ENCODE measurements at places on chromosomes 11 and 22. TPM values are rescaled to one million over a fixed set of nuclear protein-coding genes. Genes with fewer than 3 reads are reported as not detected.

DNA sequence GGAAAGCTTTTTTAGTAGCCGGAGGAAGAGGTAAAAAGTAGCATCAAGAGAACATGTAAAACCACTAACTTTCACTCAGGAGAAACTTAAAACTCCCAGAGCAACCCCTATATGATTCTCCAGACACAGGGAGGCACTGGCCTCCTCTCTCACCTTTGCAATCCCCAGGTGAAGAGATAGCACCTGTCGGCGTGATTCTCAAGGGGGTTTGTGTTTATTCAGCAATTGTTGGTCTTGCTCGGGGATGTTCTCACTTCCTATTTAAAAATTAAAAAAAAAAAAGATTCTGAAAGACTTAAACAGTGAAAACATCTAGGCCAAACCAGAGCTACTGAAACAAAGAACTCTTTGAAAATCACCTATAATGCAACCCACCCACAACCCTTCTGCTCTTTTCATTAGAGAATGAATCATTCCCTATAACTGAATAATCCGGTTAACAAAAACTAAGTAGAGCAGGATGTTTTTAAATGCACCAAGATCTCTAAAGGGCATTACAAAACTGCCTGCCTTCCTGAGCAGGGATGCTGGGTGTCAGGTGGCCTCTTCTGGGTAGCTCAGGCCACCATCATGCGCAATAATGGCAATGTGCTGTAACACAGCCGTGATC is 24.9 kb downstream of the DHCR7 start:
- H3K27ac ChIP-seq, result no peak overlapping the region
- DNase-seq, result no peak
- H3K36me3 ChIP-seq, result no peaks in the 10 kb centered on the region
- H3K27me3 ChIP-seq, result peaks cover 21% of the 10 kb centered on the region

Gene SLC22A12
- not detected for polyA plus RNA-seq

GRCh38 chr11:111937461-111937769 is 272 bp downstream of the DIXDC1 start:
- DNase-seq, result no peak
- no peaks in the 10 kb centered on the region for H3K36me3 ChIP-seq
- peak overlapping the region; percentile 84 for H3K4me3 ChIP-seq
- no peaks in the 10 kb centered on the region for H3K27me3 ChIP-seq
- H3K4me1 ChIP-seq, result peaks cover 31% of the 10 kb centered on the region
- peak overlapping the region; percentile 28 for H3K27ac ChIP-seq

DNA sequence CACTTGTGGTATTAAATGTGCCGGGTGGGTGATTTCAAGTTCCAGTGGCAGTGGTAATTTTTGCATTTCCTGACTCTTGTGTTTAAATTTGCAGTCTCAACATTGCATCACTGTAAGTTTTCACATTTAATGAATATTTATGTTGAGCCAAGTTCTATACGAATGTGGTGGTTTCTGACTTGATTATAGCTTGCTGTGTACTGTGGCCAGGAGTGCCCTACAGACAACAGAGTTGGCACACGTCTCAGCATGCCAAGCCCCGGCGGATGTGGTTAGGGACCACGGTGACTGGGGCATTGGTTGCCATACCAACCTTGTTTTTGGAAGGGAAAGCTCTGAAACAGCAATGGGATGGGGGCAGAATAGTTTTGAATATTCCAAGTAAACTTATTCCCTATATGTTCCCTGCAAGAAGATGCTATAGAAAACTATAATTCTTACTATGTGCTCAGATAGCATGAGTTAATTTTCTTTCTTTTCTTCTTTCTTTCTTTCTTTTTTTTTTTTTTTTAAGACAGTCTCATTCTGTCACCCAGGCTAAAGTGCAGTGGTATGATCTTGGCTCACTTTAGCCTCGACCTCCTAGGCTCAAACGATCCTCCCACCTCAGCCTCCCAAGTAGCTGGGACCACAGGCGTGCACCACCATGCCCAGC is 16.0 kb downstream of the ZNRF3 start:
- H3K4me1 ChIP-seq, result peaks cover 14% of the 10 kb centered on the region
- H3K36me3 ChIP-seq, result no peaks in the 10 kb centered on the region
- no peak overlapping the region for H3K4me3 ChIP-seq
- no peaks in the 10 kb centered on the region for H3K27me3 ChIP-seq
- DNase-seq, result peak; percentile 20

GRCh38 chr22:18999008-18999407 is 62.9 kb upstream of the PRODH start:
- H3K27me3 ChIP-seq, result peaks cover 39% of the 10 kb centered on the region
- H3K36me3 ChIP-seq, result no peaks in the 10 kb centered on the region
- H3K27ac ChIP-seq, result no peak overlapping the region
- no peak for DNase-seq
- H3K4me3 ChIP-seq, result no peak overlapping the region

GRCh38 chr11:59755701-59756557 is 753 bp downstream of the STX3 start:
- peaks cover 5% of the 10 kb centered on the region for H3K4me1 ChIP-seq
- peak; percentile 63 for DNase-seq
- H3K27ac ChIP-seq, result peak overlapping the region; percentile 37
- H3K27me3 ChIP-seq, result no peaks in the 10 kb centered on the region
- no peaks in the 10 kb centered on the region for H3K36me3 ChIP-seq
- peak overlapping the region; percentile 83 for H3K4me3 ChIP-seq

DNA sequence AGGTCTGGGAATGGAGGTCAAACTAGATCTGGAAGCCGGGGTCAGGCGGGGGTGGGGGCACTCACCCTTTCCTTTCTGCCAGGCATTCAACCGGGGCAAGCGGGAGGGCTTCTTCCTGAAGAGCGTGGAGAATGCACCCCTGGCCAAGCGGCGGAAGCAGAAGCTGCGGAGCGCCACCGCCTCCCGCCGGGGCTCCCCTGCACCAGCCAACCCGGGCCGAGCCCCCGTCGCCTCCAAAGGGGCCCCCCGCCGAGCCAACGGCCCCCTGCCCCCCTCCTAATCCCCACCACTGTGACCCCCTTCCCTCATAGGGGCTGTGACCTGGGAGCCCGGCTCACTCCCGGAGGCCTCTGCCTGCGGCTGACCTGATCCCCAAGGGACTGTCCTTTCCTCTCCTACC is 12.2 kb downstream of the RPS6KA4 start:
- DNase-seq, result no peak
- peaks cover 2% of the 10 kb centered on the region for H3K27me3 ChIP-seq
- no peak overlapping the region for H3K4me3 ChIP-seq
- H3K36me3 ChIP-seq, result peaks cover 31% of the 10 kb centered on the region

GRCh38 chr22:27677905-27678458 is 123.6 kb downstream of the MN1 start:
- no peaks in the 10 kb centered on the region for H3K4me1 ChIP-seq
- no peaks in the 10 kb centered on the region for H3K36me3 ChIP-seq
- no peak for DNase-seq
- no peak overlapping the region for H3K4me3 ChIP-seq
- H3K27ac ChIP-seq, result no peak overlapping the region

DNA sequence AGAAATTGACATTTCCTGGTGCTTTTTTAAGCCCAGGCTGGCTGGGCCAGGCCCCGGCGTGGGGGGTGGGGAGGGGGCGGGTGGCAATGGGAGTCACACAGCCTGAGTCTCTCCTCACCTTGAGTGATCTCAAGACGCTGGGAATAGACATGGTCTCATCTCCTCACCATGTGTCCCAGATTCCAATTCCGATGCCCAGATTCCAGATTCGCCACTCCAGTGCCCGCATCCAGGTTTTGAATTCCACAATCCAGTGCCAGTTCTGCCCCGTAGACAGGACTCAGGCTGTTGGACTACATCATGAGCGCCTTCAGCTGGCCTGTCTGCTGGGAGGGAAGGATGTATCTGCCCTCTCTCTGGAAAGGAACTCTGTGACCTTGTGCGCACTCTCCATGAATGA is 19.1 kb downstream of the KCNC1 start:
- no peak overlapping the region for H3K27ac ChIP-seq
- H3K36me3 ChIP-seq, result no peaks in the 10 kb centered on the region
- H3K4me1 ChIP-seq, result no peaks in the 10 kb centered on the region
- no peak overlapping the region for H3K4me3 ChIP-seq
- H3K27me3 ChIP-seq, result peaks cover 41% of the 10 kb centered on the region

Gene PRR5
- polyA plus RNA-seq, result 23.1 TPM

DNA sequence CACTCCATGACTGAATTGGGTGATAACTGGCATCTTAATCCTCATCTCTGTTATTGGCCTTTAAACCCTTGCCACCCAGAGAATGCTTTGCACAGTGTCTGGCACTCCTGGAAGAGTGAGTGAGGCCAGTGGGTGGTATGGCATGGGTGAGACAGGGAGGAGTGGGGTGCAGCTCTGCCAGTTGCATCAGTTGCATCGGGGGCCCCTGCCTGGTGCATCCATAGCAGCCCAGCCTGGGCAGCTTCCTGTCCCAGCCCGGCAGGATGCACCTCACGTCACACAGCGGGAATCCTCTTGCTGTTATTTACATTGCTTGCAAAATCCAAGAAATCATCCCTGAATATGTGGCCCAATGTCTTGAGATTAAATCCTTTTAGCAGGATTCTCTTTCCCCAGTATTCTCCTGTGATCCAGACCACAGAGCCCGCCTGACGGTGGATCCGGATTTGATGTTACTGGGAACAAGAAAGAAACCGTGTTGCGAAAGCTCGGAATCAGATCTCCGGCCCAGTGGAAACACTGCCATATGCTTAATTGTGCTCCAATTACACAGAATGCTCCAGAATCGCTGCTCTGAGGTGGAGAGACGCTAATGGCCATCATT is 37.6 kb upstream of the MN1 start:
- H3K36me3 ChIP-seq, result no peaks in the 10 kb centered on the region
- H3K27ac ChIP-seq, result no peak overlapping the region
- peaks cover 12% of the 10 kb centered on the region for H3K4me1 ChIP-seq
- no peaks in the 10 kb centered on the region for H3K27me3 ChIP-seq

- no peak overlapping the region for H3K27ac ChIP-seq
- H3K4me3 ChIP-seq, result no peak overlapping the region
- peaks cover 7% of the 10 kb centered on the region for H3K4me1 ChIP-seq
- peak; percentile 82 for DNase-seq
- no peaks in the 10 kb centered on the region for H3K27me3 ChIP-seq
- peaks cover 5% of the 10 kb centered on the region for H3K36me3 ChIP-seq
Measured at GRCh38 chr11:111795334-111795985, 29.3 kb upstream of the PPP2R1B start.

DNA sequence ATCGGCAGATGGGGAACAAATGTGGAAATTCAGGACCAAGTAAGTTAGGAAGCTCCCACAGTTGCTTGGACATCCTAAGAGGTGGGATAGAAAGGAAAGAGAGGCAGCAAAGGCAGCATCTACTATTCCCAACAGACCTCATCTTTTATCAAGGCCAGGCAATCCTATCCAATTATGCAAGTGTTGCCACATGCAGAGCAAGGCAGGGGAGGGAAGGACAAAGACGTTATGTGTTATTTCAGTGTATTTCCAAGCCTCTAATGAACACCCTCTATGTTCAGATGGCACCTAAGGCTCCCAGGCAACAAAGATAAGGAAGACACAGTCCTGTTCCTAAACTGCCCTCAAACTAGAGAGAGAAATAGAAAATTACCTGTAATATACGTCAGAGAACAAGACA is 9.2 kb downstream of the TIGD3 start:
- no peaks in the 10 kb centered on the region for H3K36me3 ChIP-seq
- no peaks in the 10 kb centered on the region for H3K27me3 ChIP-seq
- H3K4me3 ChIP-seq, result no peak overlapping the region
- no peaks in the 10 kb centered on the region for H3K4me1 ChIP-seq

DNA sequence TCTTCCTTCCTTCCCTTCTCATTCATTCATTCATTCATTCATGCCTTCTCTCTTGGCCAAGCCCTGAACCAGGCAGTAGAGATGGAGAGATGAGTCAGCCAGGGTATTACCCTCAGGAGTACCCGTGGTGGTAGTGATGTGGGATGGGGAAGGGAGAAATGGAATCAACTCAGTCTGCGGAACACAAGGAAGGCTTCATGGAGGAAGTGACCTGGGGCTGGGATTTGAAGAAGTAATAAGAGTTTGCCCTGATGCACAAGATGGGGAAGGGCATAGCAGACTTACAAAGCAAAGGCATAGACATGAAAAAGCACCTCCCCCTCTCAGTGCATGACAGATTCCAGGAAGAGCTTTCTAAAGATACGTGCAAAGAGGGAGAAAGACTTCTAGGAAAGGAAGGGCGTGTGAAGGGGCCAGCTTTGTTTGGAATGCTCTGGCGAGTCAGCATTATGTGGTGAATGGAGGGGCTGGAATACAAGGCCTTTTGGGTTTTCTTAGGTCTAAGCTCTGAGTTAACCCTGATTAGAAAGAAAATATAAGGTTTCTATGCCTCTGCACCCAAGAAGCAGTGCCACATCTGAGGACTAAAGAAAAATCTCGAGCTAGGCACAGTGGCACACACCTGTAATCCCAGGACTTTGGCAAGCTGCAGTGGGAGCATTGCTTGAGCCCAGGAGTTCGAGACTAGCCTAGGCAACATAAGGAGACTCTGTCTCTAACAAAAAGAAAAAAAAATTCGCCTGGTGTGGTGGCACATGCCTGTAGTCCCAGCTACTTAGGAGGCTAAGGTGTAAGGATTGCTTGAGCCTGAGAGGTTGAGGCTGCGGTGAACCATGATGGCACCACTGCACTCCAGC is 36.4 kb upstream of the ACER3 start:
- no peaks in the 10 kb centered on the region for H3K36me3 ChIP-seq
- H3K27me3 ChIP-seq, result peaks cover 9% of the 10 kb centered on the region
- peak; percentile 54 for DNase-seq
- H3K27ac ChIP-seq, result no peak overlapping the region
- H3K4me3 ChIP-seq, result no peak overlapping the region
- H3K4me1 ChIP-seq, result peaks cover 3% of the 10 kb centered on the region

DNA sequence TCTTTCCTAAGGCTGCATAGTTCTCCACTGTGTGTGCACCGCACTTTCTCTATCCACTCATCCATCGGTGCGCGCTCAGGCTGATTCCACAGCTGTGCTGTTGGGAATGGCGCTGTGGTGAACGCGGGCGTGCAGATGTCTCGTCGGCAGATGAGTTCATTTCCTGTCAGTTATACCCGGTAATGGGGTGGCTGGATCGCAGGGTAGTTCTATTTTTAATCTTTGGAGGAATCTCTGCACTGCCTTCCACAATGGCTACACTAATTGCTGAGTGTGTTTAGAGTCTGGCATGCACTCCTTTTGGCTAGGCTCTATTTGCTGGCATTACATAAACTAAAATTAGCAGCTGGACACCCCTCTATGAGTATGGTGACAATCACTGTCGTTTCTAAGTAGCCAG is 27.9 kb upstream of the KRTAP5-7 start:
- DNase-seq, result peak; percentile 8
- no peaks in the 10 kb centered on the region for H3K4me1 ChIP-seq
- H3K4me3 ChIP-seq, result no peak overlapping the region

- H3K27me3 ChIP-seq, result no peaks in the 10 kb centered on the region
- no peak for DNase-seq
- H3K27ac ChIP-seq, result no peak overlapping the region
- no peak overlapping the region for H3K4me3 ChIP-seq
- no peaks in the 10 kb centered on the region for H3K36me3 ChIP-seq
Measured at GRCh38 chr11:95415837-95416304, 184.9 kb upstream of the SESN3 start.

- no peaks in the 10 kb centered on the region for H3K4me1 ChIP-seq
- H3K27ac ChIP-seq, result no peak overlapping the region
- no peaks in the 10 kb centered on the region for H3K36me3 ChIP-seq
- H3K4me3 ChIP-seq, result no peak overlapping the region
- H3K27me3 ChIP-seq, result peaks cover 4% of the 10 kb centered on the region
Measured at GRCh38 chr11:121535129-121535796, 82.5 kb upstream of the SORL1-AS1 start.

Data from IMR-90 (cell line).